ENCODE measurements at places on chromosomes 5 and 9. TPM values are rescaled to one million over a fixed set of nuclear protein-coding genes. Genes with fewer than 3 reads are reported as not detected.

The FAM151B gene
- total RNA-seq, result 0.73 TPM

The BRIX1 gene
- 37.2 TPM for total RNA-seq

The DMGDH gene
- total RNA-seq, result 6.4 TPM

The NEUROG1 gene
- total RNA-seq, result not detected

The KLHL3 gene
- total RNA-seq, result 3.0 TPM

The MUSK gene
- not detected for total RNA-seq

The CCL27 gene
- total RNA-seq, result not detected

The MYO10 gene
- total RNA-seq, result 34.3 TPM

The LEAP2 gene
- 1.1 TPM for total RNA-seq

The SPINK4 gene
- total RNA-seq, result not detected

The HSPB3 gene
- total RNA-seq, result not detected

The NRARP gene
- total RNA-seq, result 0.67 TPM

The ADAMTSL1 gene
- 0.33 TPM for total RNA-seq

The ZDHHC11B gene
- total RNA-seq, result 0.12 TPM

The RASEF gene
- 3.3 TPM for total RNA-seq

The SLIT3 gene
- total RNA-seq, result 14.7 TPM

The PCDHGB3 gene
- 0.72 TPM for total RNA-seq

The CDHR2 gene
- not detected for total RNA-seq

The CLINT1 gene
- 127 TPM for total RNA-seq

The NR2F1-AS1 gene
- 8.7 TPM for total RNA-seq

The ERGIC1 gene
- total RNA-seq, result 98.6 TPM

The TLR4 gene
- 4.2 TPM for total RNA-seq

The ANKRD34B gene
- not detected for total RNA-seq

The CDK9 gene
- 63.5 TPM for total RNA-seq

The CTNND2 gene
- not detected for total RNA-seq

Measured in mammary epithelial cell (primary cell).